ENCODE measurements at places on chromosomes 1 and 21.

- H3K4me1 ChIP-seq = no peaks in the 10 kb centered on the region
- H3K27me3 ChIP-seq = no peaks in the 10 kb centered on the region
- peak; percentile 18 for DNase-seq
- no peak overlapping the region for H3K4me3 ChIP-seq
- H3K27ac ChIP-seq = no peak overlapping the region
- peaks cover 99% of the 10 kb centered on the region for H3K36me3 ChIP-seq
Measured at GRCh38 chr1:156319664-156320063, 18.4 kb downstream of the CCT3 start.

DNA sequence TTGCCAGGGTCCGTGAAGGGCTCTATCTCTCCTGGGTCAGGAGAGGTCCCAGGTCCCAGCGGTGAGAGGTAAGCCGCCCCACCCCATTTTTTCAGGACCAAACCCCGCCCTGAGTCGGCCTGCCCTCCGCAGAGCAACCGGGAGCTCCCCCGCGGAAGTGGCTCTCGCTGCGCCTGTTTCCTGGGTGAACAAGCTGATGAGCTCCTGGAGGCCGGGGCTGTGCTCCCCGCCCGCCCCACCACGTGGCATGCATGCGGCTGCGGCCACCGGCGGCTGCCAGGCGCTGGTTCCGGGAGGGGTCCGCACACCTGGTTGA lies 32.0 kb downstream of the ZBTB17 start:
- H3K4me3 ChIP-seq = no peak overlapping the region
- peaks cover 92% of the 10 kb centered on the region for H3K36me3 ChIP-seq
- no peak overlapping the region for H3K27ac ChIP-seq
- peaks cover 17% of the 10 kb centered on the region for H3K4me1 ChIP-seq
- H3K27me3 ChIP-seq = no peaks in the 10 kb centered on the region

DNA sequence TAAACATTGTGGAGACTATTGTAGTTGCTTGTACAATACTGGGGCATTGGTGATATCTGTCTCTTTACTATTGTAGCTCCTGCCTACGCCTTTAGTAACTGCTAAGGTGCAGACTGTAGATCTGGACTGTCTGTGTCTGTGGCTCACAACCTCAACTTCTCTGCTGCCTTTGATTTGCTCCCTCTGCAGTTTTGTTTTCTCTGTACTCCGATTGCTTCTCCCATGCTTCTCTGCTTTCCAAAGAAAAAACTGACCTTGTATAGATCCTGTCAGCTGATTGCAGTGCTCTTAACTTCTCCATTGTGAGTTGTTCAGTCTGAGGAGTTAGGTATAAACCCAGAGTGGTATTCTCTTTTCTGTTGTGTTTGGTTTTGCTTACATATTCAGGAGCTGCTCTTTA lies 15.3 kb downstream of the MAGI3 start:
- H3K27ac ChIP-seq = no peak overlapping the region
- no peaks in the 10 kb centered on the region for H3K27me3 ChIP-seq
- H3K4me1 ChIP-seq = peaks cover 2% of the 10 kb centered on the region
- no peak overlapping the region for H3K4me3 ChIP-seq

GRCh38 chr1:60747353-60747752 lies 335.0 kb upstream of the NFIA start:
- H3K4me1 ChIP-seq = no peaks in the 10 kb centered on the region
- no peak overlapping the region for H3K27ac ChIP-seq
- no peaks in the 10 kb centered on the region for H3K27me3 ChIP-seq
- no peaks in the 10 kb centered on the region for H3K36me3 ChIP-seq
- no peak overlapping the region for H3K4me3 ChIP-seq

DNA sequence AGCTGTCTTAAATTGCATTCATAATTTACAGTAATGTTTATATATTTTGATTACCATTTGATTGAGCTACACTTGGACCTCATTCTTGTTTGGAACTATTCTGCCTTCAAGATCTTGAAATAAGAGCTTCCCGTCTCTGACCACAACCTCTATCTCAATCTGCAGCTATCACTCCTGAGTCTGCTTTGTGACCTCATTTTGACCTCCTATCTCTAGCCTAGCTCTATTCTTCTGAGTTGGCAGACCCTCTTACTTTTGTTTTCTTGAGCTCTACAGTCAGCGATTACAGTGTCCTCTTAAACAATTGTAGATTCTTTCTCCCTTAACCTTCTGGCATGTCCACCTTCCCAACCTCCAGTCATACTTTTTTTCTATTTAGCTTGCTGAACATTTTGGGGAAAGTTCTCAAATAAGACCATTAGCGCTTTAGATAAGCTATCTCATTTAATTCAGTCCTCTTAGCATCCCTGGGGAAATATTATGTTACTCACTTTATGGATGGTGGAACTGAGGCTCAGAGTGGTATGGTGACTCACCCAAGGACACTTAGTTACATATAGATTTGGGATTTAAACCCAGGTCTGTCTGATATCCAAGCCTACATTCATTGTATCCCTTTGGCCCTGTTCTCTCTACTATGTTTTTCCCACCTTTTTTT lies 19.1 kb downstream of the RPAP2 start:
- no peak for DNase-seq
- H3K36me3 ChIP-seq = peaks cover 20% of the 10 kb centered on the region
- no peaks in the 10 kb centered on the region for H3K27me3 ChIP-seq
- no peak overlapping the region for H3K4me3 ChIP-seq
- H3K27ac ChIP-seq = no peak overlapping the region
- no peaks in the 10 kb centered on the region for H3K4me1 ChIP-seq

DNA sequence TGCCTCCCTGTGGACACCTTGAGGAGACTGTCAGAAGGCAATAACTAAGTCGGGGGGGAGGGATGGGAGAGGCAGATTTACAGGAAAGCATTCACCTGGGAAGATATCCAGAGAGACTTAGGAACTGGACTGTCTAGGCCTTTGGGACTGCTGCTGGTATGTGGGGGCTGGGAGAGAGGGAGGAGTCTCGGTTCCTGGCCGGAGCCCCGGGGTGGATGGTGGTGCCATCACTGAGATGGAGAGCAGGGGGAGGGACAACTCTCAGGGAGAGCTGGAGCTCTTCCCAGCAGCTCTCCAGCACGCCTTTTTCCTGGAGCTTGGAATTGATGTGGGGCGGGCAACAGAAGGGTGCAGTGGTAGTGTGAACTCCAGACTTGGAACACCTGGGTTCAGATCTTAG lies 22.1 kb downstream of the PTPRF start:
- H3K27me3 ChIP-seq = no peaks in the 10 kb centered on the region
- no peak for DNase-seq
- H3K4me3 ChIP-seq = no peak overlapping the region
- H3K4me1 ChIP-seq = peaks cover 72% of the 10 kb centered on the region
- H3K36me3 ChIP-seq = peaks cover 8% of the 10 kb centered on the region

DNA sequence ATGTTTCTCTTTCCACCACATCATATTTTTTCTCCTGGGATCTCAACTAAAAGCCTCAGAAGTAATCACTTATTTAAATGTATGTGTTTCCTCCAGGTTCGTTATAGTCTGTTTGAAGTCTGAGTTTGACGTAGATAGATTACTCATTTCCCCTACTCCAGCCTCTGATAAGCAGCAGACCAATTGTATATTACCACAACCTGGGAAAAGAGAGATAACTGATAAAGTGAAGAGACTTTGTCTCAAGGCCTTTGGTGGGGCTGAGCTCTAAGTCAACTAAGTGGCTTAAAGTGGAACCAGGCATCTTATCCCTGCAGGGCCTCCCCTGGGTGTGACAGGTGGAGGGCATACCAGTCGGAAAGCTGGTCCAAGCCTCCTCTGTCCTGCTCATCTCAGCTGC lies 34.9 kb upstream of the CACNA1E start:
- H3K36me3 ChIP-seq = no peaks in the 10 kb centered on the region
- H3K4me1 ChIP-seq = no peaks in the 10 kb centered on the region
- no peak overlapping the region for H3K4me3 ChIP-seq
- no peak for DNase-seq
- no peaks in the 10 kb centered on the region for H3K27me3 ChIP-seq
- H3K27ac ChIP-seq = no peak overlapping the region

DNA sequence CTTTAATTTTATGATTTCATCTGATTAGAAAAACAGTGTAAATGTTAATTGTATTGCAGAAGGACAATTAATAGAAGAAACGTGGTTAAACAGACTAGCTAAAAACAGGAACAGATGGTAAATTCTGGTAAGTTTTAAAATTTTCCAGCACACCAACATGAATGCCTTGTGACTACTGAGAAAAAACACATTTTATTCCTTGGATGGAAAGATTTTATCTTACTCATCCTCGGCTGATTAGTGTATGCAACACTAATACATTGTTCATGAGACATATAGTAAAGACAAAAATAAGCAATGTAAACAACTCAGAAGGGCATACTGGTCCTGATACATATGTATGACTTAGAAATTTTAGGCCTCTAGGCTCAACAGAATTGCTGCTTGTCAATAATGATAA lies 4.9 kb upstream of the AK5 start:
- no peak for DNase-seq
- H3K27ac ChIP-seq = no peak overlapping the region
- peaks cover 7% of the 10 kb centered on the region for H3K4me1 ChIP-seq
- peaks cover 10% of the 10 kb centered on the region for H3K27me3 ChIP-seq
- no peak overlapping the region for H3K4me3 ChIP-seq

DNA sequence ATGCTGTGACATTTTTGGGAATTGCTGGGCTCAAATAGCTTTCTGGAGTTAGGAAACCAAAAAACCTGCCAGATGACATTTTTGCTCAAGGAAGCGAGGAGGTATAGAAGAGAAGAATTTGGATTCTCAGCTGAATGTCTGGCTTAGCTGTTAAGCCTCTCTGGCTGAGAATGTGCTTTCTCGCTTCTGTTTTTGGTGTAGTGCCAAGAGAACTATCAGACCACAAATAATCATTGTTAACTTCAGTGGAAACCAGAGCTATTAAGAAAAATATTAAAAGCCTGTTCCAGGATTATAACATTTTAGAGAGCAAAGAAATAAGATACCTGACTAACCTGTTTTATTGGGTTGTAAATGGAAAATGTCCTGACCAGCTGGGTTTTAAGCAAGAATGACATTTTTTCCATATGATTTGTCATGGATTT lies 39.5 kb upstream of the DIPK1A start:
- H3K36me3 ChIP-seq = no peaks in the 10 kb centered on the region
- peaks cover 5% of the 10 kb centered on the region for H3K4me1 ChIP-seq
- H3K27ac ChIP-seq = no peak overlapping the region

- no peak overlapping the region for H3K4me3 ChIP-seq
- no peak for DNase-seq
- H3K27ac ChIP-seq = no peak overlapping the region
- no peaks in the 10 kb centered on the region for H3K36me3 ChIP-seq
- no peaks in the 10 kb centered on the region for H3K27me3 ChIP-seq
- H3K4me1 ChIP-seq = no peaks in the 10 kb centered on the region
Measured at GRCh38 chr1:50268049-50268448, 155.2 kb downstream of the DMRTA2 start.

DNA sequence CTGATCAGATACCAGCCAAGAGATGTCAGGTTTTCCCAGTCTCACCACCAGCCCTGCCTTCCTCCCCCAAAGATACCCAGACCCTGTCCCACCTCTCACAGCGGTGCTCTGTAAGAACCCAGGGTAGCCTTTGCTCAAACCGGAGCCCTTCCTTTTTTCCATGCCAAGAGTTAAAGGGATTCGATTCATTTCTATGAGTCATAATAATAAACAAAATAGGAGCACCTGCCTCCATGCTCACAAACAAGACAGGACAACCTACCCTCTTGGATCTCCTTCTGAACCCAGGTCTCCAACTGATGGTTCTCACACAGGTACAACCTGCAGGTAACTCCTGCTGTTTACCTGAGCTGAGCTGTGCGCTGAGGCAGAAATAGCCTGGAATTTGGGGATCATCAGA lies 5.9 kb upstream of the ATP1A2 start:
- no peaks in the 10 kb centered on the region for H3K27me3 ChIP-seq
- no peak overlapping the region for H3K4me3 ChIP-seq
- peaks cover 4% of the 10 kb centered on the region for H3K4me1 ChIP-seq
- H3K36me3 ChIP-seq = no peaks in the 10 kb centered on the region

GRCh38 chr1:17425806-17426600 lies 13.5 kb downstream of the RCC2 start:
- peaks cover 78% of the 10 kb centered on the region for H3K36me3 ChIP-seq
- H3K4me3 ChIP-seq = no peak overlapping the region
- no peaks in the 10 kb centered on the region for H3K27me3 ChIP-seq
- no peak for DNase-seq

GRCh38 chr1:58162952-58163550 lies 383.5 kb downstream of the OMA1 start:
- no peak overlapping the region for H3K4me3 ChIP-seq
- H3K27me3 ChIP-seq = no peaks in the 10 kb centered on the region
- no peak for DNase-seq
- no peak overlapping the region for H3K27ac ChIP-seq

GRCh38 chr1:38043036-38043747 lies 3.4 kb downstream of the POU3F1 start:
- peaks cover 64% of the 10 kb centered on the region for H3K27me3 ChIP-seq
- DNase-seq = no peak
- H3K4me3 ChIP-seq = peak overlapping the region; percentile 78
- peaks cover 46% of the 10 kb centered on the region for H3K4me1 ChIP-seq
- no peak overlapping the region for H3K27ac ChIP-seq
- no peaks in the 10 kb centered on the region for H3K36me3 ChIP-seq

DNA sequence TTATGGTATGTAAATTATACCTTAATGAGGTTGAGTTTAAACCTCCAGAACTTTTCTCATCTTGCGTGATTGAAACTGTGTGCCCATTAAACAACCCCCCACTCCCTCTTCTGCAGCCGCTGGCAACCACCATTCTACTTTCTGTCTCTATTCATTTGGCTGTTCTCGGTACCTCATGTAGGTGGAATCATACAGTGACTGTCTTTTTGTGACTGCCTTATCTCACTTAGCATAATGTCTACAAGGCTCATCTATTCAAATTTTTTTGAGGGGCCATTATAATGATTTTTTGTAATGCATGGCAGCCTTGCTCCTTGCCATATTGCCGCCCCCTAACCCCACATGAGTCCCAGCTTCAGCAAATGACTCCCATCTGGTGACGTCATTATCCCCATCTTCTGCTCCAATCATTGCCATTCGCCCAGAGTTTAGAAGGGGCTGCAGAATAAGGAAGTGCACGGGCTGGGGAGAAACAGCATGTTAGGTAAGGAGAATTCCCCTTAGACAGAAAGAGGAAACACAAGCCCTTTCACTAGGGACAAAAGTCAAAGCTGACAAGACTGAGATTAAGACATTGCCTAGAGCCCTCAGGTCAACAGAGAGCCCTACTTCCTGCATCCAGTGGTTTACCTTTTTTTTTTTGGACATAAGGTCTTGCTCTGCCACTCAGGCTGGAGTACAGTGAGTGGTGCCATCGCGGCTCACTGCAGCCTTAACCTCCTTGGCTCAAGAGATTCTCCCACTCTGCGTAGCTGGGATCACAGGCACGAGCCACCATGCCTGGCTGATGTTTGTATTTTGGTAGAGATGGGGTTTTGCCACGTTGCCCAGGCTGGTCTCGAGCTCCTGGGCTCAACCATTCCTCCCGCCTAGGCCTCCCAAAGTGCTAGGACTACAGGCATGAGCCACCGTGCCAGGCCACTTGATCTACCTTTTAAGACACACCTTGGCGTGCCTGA lies 78.4 kb upstream of the ERRFI1 start:
- no peaks in the 10 kb centered on the region for H3K4me1 ChIP-seq
- H3K27ac ChIP-seq = no peak overlapping the region
- no peak for DNase-seq
- H3K36me3 ChIP-seq = no peaks in the 10 kb centered on the region
- H3K27me3 ChIP-seq = no peaks in the 10 kb centered on the region

- H3K36me3 ChIP-seq = no peaks in the 10 kb centered on the region
- no peaks in the 10 kb centered on the region for H3K27me3 ChIP-seq
- no peak for DNase-seq
Measured at GRCh38 chr1:99869723-99870122, 19.6 kb downstream of the AGL start.
